Right forelimb (tissue), 1 donor: ENCODE measurements at places on chromosomes 5 and 9.
A peak's percentile ranks its signal among the peaks of the same experiment; 100 is the strongest.

GRCh38 chr9:33097192-33097591 lies 20.7 kb upstream of the SMU1 start:
- DNase-seq, result no peak

- DNase-seq, result no peak
Observed at GRCh38 chr9:78994471-78994870, 577.3 kb upstream of the TLE4 start.

DNA sequence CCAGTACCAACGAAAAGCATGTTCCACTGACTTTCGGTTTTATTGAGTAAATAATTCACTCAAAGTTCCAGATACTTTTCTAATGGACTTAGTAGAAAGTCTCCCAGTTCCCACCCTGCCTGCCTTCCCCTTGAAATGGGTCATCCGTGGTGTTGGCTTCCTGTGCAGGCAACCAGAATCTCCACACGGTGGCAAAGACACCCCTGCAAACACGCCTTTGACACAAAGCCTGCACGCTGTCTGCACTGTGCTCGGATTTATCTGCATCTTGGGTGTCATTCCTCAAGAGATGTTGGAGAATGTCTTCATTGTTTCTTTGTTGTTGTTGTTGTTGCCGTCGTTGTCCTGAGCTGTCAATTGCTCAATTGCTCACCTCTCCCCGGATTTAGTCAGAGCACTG lies 150.0 kb upstream of the IRX2 start:
- DNase-seq, result no peak

GRCh38 chr9:88236511-88237478 lies 98.5 kb upstream of the SPATA31C2 start:
- DNase-seq, result peak; percentile 76

DNA sequence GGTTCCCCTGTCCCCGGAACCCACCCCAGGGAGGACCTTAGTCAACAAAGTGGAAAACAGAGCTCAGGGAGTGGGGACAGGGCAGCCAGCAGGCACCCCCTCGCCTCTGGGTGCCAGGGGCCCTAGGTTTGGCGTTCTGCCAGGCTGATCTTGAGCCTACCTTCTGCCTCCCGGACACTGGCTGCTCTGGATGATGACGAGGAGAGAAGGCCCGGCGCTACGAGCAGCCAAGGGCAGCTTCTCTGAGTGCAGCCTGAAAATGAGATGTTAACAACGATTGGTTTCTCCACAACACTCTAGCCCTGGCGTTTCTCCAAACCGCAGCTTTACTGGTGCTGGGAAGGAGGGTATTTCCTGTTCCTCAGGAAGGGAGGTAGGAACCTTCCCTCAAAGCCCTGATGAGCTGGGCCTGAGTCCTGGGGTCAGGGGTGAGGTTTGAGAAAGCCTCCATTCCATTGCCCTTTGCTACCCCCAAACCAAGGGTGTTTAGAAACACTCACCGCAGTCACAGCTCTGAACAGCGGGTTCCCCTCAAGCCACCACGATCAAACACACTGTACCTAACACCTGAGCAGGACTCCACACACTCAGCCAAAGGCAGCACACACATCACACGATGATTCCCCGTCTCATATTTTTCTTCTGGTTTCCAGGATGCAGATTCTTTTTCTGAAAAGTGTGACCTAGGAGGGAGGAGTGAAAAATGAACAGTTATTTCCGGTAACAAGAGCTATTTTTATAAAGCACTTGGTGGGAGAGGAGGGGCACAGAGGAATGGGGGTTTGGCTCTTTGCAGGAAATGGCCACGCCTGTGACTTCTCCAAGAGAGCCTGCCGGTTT lies at the start of gene STING1:
STING1 (minus strand) TSS at position 709 of the 840 bp plus-strand sequence. CDS start 1,054 bp downstream, outside the sequence.
- DNase-seq, result peak; percentile 87

- DNase-seq, result no peak
Observed at GRCh38 chr9:2963307-2963706, 119.4 kb upstream of the PUM3 start.

GRCh38 chr5:174093123-174093522 lies 47.6 kb downstream of the NSG2 start:
- DNase-seq, result no peak

DNA sequence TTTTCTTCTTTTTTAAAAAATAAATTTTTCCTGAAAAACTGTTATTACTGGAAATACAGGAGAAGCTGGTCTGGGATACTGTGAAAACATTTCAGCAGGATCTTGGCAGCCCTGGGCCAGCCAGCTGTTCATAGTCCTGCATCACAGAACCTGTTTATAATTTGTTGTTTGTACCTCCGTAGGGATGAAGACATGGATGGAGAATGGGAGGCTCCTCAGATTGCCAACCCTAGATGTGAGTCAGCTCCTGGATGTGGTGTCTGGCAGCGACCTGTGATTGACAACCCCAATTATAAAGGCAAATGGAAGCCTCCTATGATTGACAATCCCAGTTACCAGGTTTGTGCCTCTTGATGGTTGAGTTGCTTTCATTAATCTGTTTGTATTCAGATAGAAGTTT lies 12.4 kb upstream of the MAML1 start:
- no peak for DNase-seq

DNA sequence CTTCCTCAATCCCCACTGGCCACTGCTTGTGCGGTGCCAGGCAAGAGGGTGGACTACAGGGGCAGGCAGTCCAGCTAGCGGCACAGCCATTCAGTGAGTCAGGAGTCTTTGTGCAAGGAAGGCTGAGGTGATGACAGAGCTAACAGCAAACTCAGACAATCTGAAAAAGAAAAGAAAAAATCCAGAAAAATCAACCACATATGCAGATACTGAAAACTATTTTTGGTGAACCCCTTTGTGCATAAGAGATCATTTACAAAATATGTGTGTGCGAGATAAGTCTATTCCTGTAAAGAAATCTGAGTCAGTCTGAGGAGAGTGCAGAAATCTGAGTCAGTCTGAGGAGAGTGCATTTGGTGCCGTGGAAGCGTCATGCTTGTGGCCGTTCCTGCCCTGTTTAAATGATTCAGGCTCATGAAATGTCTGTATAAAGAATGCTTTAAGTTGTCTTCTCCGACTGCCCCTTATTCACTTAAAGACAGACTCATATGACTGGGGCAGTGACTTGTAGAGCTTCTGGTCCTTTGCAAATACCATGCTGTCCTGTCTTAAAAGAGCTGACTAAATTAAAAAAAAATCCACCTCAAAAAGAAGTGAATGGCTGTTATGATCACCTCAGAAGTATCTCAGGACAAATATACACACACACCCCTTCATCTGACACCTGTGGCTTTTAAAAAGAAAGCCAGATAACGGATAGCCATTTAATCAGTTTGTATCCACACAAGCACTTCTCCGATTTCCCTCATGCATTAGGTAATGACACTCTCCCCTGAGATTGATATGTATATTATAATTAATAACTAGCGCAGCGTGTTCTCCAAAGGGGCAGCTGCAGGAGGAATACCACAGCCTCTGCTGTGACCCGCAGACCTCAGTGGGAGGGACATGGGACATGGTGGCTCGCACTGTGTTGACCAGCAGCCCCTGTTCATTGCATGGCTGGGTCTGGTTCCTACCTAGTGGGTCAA lies 47.3 kb downstream of the TRIO start:
- no peak for DNase-seq

GRCh38 chr5:80109646-80110478 lies 74.7 kb downstream of the THBS4 start:
- peak; percentile 60 for DNase-seq

- peak; percentile 84 for DNase-seq
Observed at GRCh38 chr5:168699002-168699401, 119.8 kb upstream of the PANK3 start.

DNA sequence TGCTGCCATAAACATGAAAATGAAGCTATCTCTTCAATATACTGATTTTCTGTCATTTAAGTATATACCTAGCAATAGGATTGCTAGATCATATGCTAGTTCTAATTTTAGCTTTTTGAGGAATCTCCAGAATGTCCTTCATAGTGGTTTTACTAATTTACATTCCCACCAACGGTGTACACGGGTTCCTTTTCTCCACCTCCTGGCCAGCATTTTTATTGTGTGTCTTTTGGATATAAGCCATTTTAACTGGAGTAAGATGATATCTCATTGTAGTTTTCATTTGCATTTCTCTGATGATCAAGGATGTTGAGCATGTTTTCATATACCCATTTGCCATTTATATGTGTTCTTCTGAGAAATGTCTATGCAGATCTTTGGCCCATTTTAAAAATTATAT lies 446.5 kb downstream of the GABRG2 start:
- no peak for DNase-seq

- DNase-seq, result no peak
Observed at GRCh38 chr9:131008563-131008908, 438 bp upstream of the LAMC3 start.

DNA sequence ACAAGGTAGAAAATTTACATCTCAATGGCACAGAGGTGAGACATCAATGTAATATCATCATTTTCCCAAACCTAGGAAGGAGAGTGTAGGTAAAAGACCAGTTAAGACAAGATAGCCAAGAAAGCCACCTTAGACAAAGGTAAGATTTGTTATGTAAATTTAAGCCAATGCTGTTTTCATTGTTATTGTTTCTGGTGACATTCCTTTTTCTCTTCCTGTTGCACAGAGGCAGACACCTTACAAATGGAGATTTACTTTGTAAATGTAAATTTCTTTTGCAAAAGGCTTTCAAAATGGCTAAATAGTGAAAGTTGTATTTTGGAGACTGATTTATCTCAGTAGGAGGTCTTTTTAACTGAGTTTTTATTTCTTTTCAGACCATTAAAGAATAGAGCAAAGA lies 159.1 kb downstream of the YIPF5 start:
- no peak for DNase-seq

DNA sequence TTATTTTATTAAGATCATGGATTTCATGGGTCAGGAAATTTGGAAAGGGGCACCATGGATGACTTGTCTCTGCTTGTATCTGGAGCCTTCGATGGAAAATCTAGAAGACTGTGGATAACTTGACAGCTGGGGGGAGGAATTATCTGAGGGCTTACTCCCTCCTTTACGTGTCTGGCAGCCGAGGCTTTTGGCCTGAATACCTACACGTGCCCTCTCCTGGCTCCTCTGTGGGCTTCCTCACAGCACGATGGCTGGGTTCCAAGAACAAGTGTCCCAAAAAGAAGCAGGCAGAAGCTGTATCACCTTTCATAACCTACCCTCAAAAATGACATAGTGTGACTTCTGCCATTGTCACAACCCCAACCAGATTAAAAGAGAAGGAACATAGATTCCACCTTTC lies 228.9 kb downstream of the GRIA1 start:
- no peak for DNase-seq

GRCh38 chr5:108606185-108606584 lies 141.5 kb upstream of the FER start:
- DNase-seq, result no peak

- no peak for DNase-seq
Observed at GRCh38 chr9:75960551-75960950, 70.1 kb downstream of the PCSK5 start.
